ENCODE measurements at places on chromosomes 12 and 14. TPM values are rescaled to one million over a fixed set of nuclear protein-coding genes. Genes with fewer than 3 reads are reported as not detected.

- H3K27me3 ChIP-seq = no peaks in the 10 kb centered on the region
- peak; percentile 30 for DNase-seq
- peak overlapping the region; percentile 31 for H3K27ac ChIP-seq
- H3K36me3 ChIP-seq = no peaks in the 10 kb centered on the region
These were observed 1.9 kb downstream of the DAAM1 start for GRCh38 chr14:59190372-59190771.

DNA sequence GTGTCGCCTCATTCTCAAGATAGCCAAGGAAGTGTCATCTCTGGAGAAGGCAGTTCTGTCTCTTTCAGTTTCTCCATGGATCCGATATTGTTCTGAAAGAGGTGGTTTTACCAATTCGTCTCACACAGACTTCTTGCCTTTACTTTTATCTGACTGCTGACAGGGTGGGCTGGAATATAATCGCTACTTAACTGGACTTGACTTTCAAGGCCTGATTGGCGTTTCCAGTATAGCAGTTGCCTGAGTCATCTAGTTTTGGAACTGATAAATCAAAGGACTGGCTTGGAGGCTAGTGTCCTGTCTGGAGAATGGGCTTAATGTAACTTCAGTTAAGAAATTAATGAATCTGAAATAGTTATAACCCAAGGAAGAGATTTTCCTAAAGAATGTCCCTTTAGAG is 21.6 kb downstream of the PRKCH start:
- H3K27me3 ChIP-seq = no peaks in the 10 kb centered on the region

GRCh38 chr14:104223101-104224041 is 85.0 kb downstream of the KIF26A start:
- H3K4me3 ChIP-seq = no peak overlapping the region
- no peak for DNase-seq
- no peaks in the 10 kb centered on the region for H3K27me3 ChIP-seq
- 0 out of 2 replicates have a peak, but pooled peaks cover 4% of the 10 kb centered on the region for H3K4me1 ChIP-seq
- H3K27ac ChIP-seq = no peak overlapping the region

DNA sequence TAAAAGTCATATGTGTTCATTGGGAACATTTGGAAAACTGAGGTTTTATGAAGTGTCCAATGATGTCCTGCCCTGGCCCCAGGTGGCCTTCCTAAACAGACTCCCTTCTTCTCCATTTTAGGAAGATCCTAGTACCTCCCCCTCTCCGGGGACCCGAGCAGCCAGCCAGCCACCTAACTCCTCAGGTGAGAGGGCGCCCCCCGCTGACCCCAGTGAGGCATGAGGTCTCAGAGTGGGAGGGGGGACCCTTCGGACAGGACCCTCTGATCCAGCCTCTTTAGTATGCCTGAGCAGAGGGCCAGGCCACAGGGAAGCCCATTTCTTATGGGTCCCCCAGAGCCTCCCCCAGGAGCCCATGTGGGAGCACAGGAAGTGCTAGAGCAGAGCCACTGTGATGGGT is 23.7 kb downstream of the DEGS2 start:
- no peaks in the 10 kb centered on the region for H3K27me3 ChIP-seq
- H3K4me3 ChIP-seq = no peak overlapping the region
- no peaks in the 10 kb centered on the region for H3K36me3 ChIP-seq
- peaks cover 12% of the 10 kb centered on the region for H3K4me1 ChIP-seq
- H3K27ac ChIP-seq = no peak overlapping the region

DNA sequence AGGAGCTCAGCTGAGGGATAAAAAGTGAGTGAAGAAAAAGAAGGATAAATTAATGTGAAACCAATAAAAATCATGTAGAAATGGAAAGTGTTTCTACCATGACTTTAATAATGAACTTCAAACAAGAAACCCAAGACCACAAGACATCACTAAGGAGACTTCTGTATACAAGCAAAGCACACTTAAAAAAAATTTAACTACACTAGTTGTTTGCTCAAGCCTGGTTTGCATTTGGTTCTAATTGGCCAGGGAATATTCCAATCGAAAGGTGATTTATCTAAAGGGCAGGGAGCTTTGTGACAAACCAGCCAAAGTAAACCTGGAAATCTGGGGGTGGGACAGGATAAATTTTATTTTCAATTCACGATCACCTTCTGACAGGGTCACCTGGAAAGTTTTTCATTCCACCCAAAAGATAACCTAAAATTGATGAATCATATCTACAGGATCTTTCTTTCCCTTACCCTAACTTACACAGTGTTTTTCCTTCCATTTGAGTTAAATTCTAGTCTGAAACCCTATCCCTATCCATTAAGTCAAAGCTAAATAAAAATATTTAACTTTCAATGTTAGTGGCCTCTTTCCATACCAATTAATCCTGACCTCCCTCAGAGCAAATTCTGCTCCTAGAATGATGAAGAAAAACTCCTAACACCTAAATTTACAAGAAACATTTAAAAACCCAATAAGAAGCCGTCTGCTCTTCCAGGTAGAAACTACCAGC is 2.6 kb downstream of the EGLN3 start:
- H3K27me3 ChIP-seq = no peaks in the 10 kb centered on the region
- H3K36me3 ChIP-seq = no peaks in the 10 kb centered on the region
- no peak for DNase-seq
- H3K4me1 ChIP-seq = peaks cover 9% of the 10 kb centered on the region
- H3K4me3 ChIP-seq = no peak overlapping the region

FOXG1 gene
- not detected for total RNA-seq

KERA gene
- not detected for total RNA-seq

DNA sequence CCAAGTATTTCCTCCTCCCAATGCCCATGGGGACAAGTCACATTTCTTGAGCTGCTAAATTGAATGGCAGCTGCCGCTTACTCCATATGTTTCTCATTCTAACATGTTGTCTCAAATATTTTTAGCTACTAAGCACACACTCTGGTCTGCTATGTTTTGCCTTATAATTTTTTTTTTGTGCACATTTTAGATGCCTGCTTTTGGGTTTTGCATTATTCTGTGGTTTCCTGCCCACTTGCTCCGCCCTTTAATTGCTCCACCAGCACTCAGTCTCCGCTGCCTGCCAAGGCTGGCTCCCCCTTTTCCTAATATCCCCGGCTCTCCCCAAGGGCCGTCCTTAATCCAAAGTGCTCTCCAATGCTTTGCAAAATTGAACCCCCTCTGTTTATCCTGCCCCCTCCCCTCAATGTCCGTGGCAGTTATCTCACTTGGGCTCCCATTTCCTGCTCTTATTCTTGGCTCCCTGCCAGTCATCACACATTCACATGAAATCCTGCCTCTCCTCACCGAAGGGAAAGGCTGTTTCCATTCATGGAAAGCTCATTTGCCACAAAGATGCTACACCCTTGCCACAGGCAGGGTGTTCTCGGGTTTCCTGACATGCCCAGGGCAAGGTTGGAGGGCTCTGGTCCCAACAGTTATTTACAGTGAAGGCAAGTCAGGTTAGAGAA is 79.4 kb downstream of the C12orf75 start:
- H3K4me3 ChIP-seq = no peak overlapping the region
- H3K36me3 ChIP-seq = no peaks in the 10 kb centered on the region
- H3K27me3 ChIP-seq = no peaks in the 10 kb centered on the region
- H3K4me1 ChIP-seq = no peaks in the 10 kb centered on the region
- DNase-seq = no peak

HOXC12 gene
- 9.4 TPM for total RNA-seq

DNA sequence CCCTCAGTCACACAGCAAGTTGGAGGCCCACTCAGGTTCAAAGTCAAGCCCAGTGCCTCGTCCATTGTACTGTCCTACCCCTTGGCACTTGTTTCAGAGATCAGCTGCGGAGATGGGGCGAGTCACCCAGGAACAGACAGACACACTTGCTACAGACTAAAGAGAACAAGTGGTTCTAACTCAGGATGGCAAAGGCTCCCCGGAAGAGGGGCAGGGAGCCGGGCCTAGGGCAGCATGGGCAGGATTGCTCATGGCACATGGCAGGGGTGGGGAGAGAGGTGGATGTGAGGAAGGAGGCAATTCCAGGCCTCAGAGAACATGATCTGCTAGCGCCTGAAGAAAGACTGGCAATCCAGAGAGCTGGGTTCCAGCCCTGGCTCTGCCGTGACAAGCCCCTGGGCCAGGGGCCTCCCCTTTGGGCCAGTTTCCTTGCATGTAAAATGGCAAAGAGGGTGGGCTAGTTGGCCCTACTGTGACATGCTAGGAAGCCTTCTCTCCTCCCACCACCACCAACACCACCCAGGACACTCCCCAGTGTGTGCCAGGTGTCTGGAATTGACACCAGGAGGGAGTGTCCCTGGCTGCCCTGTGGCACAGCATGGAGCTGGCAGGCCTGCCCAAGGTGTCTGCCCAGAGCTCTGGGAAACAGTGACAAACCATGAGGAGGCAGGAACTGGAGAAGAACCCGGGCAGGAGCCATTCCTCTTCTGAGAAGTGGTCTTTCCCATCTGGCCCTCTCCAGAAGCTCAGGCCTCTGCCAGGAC is 24.0 kb upstream of the IRF2BPL start:
- no peaks in the 10 kb centered on the region for H3K36me3 ChIP-seq
- H3K4me1 ChIP-seq = peaks cover 6% of the 10 kb centered on the region
- no peak overlapping the region for H3K27ac ChIP-seq

DNA sequence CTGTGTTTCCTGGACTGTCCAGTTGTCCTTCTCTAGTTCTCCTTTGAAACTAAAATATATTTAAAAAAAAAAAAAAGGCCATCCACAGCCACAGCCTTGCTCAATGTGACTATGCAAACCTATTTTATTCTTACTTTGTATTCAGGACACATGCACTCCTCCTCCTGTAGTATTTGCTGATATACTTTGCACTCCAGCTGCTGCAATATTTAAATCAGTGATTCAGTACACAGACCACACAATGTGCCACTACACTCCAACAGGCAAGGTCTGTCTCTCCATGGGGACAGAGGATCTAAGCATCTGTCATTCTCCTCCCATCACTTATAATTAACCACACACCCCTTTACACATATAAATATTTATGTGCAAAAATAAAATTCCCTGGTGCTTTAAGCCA is 40.2 kb upstream of the CCDC196 start:
- no peaks in the 10 kb centered on the region for H3K27me3 ChIP-seq
- no peaks in the 10 kb centered on the region for H3K4me1 ChIP-seq
- H3K36me3 ChIP-seq = no peaks in the 10 kb centered on the region
- H3K27ac ChIP-seq = no peak overlapping the region
- DNase-seq = no peak

TDRD9 gene
- not detected for total RNA-seq

DNA sequence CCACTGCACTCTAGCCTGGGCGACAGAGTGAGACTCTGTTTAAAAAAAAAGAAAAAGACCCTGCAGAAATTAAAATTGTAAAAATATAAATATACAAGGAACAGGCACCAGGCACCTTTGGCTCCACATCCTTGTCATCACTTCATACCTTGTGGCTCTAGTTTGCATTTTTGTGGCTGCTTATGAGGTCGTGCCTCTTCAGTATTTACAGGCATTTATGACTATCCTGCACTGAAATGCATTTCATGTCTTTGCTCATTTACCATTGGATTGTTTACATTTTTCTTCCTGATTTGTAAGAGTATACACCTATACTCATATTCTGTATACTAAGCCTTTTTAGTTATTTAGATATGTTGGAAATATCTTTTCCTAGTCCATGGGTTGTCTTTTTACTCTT is 20.1 kb downstream of the BICD1 start:
- no peak overlapping the region for H3K27ac ChIP-seq
- H3K4me3 ChIP-seq = no peak overlapping the region
- no peaks in the 10 kb centered on the region for H3K36me3 ChIP-seq
- DNase-seq = no peak
- no peaks in the 10 kb centered on the region for H3K27me3 ChIP-seq

TIMELESS gene
- 43.2 TPM for total RNA-seq

OTX2 gene
- total RNA-seq = not detected

DNA sequence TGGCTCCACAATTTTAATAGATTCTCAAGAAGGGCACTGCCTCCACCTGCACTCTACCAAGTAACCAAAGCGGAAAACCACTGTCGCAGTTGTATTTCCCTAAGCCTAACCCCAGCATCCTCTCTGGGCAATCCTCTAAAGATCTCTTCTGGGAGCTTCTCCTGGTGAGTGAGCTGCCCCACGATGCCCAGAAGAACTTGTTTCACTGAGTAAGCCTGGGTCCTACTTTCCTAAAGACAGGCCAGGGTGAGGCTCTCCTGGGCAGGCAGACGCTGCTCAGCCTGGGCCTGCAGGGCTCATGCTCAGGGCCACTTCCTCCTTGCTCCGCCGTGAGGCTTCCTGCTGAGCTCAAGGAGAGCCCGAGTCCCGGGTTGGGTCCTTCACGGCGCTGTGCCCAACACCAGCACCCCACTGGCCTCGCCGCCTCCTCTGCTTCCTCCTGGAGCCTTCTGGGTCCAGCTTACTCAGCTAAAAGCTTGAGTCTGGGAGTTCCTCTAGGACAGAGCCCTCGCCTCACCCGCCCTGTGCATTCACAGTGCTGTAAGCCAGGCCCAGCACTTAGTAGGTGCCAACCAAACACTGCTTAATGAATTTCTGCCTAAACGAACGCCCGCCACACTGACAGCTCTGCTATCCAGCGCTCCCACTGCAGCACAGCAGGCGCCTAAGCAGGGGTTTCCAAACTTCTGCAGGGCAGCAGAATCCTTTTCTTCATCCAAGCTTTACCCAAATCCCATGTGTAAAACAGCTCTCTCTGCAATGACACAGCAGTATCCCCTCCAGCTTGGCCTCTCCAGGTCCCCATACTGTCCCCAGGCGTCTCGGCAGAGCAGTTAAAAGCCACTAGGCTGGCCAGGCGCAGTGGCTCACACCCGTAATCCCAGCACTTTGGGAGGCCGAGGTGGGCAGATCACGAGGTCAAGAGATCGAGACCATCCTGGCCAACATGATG is 5.7 kb downstream of the RAB35 start:
- no peak overlapping the region for H3K4me3 ChIP-seq
- H3K4me1 ChIP-seq = peaks cover 17% of the 10 kb centered on the region
- peak overlapping the region; percentile 8 for H3K27ac ChIP-seq
- no peaks in the 10 kb centered on the region for H3K27me3 ChIP-seq
- peaks cover 2% of the 10 kb centered on the region for H3K36me3 ChIP-seq
- DNase-seq = no peak

ANKRD33 gene
- not detected for total RNA-seq

BBOF1 gene
- total RNA-seq = 0.91 TPM

SLC6A12 gene
- total RNA-seq = 1.5 TPM

- no peaks in the 10 kb centered on the region for H3K4me1 ChIP-seq
- no peak overlapping the region for H3K4me3 ChIP-seq
- H3K36me3 ChIP-seq = no peaks in the 10 kb centered on the region
- no peak overlapping the region for H3K27ac ChIP-seq
These were observed 7.7 kb downstream of the ATF7IP start for GRCh38 chr12:14373217-14373616.

GRCh38 chr12:48795550-48796455 is 6.9 kb upstream of the ADCY6 start:
- H3K4me1 ChIP-seq = peaks cover 25% of the 10 kb centered on the region
- no peaks in the 10 kb centered on the region for H3K36me3 ChIP-seq
- peak; percentile 85 for DNase-seq
- H3K27me3 ChIP-seq = no peaks in the 10 kb centered on the region
- H3K27ac ChIP-seq = peak overlapping the region; percentile 34

PMEL gene
- 7.8 TPM for total RNA-seq

DNA sequence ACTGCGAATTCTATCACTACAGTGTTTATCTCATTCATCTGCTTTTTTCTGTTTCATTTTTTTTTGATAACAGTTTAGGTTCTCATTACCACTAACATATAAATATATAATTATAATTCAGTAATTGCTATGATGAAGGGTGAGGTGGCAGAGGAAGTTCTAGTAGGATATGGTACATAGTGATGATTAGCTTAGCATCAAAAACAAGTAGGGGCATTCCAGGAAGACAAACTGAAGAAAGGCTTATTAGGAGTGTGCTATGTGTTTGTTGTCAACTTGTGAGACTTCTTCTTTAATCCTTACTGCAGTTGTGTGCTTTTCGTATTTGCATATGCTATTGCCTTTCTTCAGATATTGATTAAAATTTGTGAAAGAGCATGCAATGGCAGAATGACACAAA is 20.6 kb downstream of the FUT8 start:
- H3K4me1 ChIP-seq = peaks cover 10% of the 10 kb centered on the region
- H3K27me3 ChIP-seq = no peaks in the 10 kb centered on the region
- no peak overlapping the region for H3K27ac ChIP-seq
- H3K4me3 ChIP-seq = no peak overlapping the region
- DNase-seq = no peak

ASPG gene
- total RNA-seq = not detected
